ENCODE measurements at places on chromosomes 12 and 14.

DNA sequence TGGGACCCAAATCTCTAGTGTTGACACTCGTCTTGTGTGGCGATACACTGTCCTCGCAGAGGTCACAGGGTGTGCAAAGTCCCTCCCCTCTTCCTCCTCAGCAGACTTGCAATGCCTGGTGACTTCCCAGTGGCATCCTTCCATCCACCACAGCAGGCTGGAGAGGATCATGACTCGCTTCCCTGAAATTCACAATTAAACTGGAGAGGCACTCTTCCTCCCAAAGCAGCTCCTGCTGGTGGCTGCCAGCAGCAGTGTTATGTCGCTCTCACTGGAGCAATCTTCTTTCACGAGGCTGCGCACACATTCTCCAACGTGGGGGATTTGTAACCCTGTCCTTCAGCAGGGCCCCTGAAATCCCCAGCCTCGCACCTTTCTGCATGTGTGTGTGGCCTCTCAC lies 145.2 kb upstream of the TMCC3 start:
- DNase-seq, result no peak

DNA sequence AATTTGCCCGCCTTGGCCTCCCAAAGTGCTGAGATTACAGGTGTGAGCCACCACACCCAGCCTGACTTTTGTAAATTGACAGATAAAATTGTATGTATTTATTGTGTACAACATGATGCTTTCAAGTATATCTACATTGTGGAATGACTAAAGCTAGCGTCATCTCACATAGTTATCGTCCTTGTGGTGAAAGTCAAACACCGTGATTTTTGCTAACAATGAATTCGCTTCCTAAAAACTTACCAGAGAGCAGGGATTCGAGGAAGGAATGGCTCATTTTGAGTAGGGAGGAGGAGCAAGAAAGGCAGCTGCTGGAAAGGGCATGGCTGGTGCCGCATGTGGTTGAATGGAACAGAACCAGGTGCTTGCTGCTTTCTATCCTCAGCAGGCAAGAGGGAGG lies 85.4 kb downstream of the LGMN start:
- DNase-seq, result no peak

DNA sequence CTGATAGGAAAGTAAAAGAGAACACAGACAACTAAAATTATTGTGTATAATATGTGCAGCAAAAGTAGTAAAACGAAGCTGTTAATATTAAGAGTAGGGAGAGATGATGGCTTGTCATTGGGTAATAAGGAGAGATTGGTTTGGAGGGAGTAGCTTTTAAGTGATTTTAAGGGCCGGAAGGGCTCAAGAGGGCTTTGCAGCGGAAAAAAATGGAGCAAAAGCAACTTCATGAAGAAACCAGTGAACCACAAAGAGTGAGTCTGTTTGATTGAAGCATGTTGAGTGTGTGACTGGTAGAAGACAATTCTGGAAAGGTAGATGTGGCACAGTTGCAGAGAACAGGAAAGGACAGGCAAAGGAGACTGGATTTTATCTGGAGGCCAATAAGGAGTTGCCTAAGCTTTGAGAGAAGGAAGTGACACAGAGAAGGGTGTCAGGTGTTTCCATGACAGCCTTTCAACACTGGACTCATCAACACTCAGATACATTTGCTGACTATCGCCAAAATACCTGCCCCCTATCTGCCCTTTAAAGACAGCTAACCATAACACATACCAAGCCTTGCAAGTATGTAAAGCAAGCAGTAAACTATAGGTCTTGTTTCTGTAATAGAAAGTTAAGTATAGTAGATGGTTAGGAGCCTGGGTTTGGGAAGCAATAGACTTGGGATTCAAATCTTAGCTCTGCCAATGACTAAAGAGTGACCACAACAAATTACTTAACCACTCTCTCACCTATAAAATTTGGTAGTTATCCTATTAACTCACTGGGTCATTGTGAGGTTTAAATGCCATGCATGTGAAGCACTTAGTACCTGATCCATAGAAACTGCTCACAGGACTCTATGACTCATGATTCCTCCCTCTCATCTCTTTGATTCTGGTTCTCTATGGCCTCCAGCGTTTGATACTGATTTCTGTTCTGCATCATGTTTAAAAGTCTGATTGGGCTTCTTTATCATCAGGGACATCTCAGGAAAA lies 117.3 kb upstream of the LMNTD1 start:
- no peak for DNase-seq

- no peak for DNase-seq
These were observed 21.7 kb upstream of the TCL1B start for GRCh38 chr14:95664546-95664945.

GRCh38 chr14:51447411-51447810 lies 204.3 kb upstream of the FRMD6 start:
- DNase-seq, result no peak

GRCh38 chr14:99136401-99136800 lies 135.6 kb downstream of the BCL11B start:
- DNase-seq, result no peak

DNA sequence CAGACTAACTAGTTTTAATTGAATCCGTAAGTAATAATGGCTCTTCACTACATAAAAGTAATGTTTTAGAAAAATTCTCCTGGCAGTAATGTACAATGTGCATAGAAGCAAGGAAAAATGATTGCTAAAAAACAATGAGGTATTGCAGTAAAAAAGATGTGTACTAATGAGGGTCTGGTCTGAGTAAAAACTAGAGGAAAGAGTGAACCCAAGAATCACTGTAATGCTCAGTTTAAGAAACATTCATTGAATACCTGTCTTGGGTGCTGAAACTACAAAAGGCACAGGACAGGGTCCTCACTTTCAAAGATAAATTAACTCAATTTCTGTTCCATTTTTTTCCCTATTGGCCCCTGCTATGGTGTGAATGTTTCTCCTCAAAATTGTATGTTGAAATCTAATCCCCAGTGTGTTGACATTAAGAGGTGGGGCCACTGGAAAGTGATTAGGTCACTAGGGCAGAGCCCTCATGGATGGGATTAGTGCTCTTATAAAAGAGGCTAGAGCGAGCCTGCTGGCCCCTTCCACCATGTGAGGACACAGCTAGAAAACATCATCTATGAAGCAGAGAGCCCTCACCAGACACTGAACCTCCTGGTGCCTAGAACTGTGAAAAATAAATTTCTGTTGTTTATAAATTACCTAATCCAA lies 51.6 kb downstream of the RPS6KA5 start:
- DNase-seq, result no peak

DNA sequence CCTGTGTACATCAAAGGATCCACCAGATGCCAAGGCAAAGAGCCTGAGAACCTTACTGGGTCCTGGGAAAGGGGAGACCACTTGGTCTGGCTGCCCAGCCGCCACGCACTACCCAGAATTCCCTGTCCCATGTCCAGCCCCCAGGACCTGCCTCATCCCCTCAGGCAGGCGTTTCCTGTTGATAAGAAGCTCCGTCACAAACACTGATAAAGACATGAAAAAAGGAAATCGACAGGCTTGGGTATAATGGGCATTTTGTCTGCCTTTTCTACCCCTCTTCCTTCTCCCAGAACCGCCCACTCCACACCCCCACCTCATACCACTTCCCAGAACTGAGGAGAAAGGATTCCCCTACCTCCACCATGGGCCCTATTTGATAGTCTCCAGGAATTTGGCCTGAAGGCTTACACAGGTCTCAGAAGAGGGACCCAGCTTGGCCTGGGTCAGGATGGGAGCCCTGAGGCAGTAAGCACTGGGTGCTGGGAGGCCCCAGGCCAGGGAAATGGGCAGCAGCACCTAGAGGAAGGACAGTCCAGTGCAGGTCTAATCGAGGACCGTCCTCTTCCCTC lies 18.8 kb downstream of the ACVRL1 start:
- no peak for DNase-seq

GRCh38 chr12:53532524-53533445 lies 25.5 kb upstream of the NPFF start:
- DNase-seq, result no peak

DNA sequence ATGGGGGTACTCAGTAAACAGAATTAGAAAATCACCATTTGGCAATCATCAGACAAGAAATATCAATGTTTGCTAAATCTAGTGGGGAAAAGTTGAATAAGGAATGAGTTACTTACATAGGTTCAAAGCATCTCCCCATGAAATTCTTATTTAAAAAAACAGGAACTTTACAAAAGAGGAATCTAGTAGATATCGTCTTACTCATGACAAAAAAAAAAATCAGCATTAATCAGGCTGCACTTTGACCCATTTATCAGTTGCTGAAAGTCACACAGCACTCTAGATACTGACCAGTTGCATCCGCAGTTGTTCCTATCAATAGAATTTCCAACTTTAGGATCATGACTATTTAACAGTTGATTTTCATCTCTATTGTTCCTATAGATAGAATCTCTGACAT lies 5.8 kb upstream of the DICER1 start:
- DNase-seq, result no peak

GRCh38 chr14:94054401-94054800 lies 26.6 kb downstream of the DDX24 start:
- no peak for DNase-seq

DNA sequence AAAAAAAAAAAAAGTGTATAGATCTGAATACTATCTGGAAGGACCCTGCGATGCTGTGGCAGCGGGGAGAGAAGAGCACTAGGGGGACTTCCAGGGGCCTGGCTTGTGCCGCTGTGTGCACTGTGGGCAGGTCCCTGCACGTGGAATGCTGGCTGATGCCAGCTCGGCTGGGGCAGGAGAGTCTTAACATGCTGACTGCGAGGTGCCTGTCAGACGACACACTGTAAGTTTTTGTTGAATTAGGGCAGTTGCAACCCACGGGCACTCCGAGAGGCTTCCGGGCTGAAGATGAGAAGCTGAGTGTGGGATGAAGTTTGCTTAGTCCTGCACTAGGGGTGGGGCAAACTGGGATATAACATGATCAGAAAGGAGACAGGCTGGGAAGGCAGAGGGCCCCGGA lies 10.7 kb downstream of the GLT1D1 start:
- DNase-seq, result no peak

DNA sequence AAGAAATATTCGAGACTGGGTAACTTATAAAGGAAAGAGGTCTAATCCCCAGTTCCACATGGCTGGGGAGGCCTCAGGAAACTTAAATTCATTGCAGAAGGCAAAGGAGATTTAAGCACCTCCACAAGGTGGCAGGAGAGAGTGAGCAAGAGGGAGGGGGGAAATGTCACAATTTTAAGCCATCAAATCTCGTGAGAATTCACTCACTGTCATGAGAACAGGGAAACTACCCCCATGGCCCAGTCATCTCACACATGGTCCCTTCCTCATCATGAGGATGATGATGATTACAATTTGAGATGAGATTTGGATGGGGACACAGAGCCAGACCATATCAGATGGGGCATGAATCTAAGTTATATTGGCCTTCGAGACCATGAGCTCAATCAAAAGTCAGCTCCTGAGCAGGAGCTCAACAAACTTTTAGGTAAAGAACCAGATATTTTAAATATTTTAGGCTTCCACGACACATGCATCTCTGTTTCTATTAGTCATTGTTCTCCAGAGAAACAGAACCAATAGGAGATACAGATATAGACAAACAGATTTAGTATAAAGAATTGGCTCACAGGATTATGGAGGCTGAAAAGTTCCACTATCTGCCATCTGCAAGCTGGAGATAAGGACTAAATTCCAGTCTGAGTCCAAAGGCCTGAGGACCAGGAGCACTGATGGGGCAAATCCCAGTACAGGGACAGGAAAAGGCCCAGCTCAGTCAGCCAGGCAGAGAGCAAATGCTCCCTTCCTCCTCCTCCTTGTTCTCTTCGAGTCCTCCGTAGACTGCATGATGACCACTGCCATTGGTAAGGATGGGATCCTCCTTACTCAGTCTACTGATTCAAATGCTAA lies 24.9 kb downstream of the DGLUCY start:
- DNase-seq, result no peak

DNA sequence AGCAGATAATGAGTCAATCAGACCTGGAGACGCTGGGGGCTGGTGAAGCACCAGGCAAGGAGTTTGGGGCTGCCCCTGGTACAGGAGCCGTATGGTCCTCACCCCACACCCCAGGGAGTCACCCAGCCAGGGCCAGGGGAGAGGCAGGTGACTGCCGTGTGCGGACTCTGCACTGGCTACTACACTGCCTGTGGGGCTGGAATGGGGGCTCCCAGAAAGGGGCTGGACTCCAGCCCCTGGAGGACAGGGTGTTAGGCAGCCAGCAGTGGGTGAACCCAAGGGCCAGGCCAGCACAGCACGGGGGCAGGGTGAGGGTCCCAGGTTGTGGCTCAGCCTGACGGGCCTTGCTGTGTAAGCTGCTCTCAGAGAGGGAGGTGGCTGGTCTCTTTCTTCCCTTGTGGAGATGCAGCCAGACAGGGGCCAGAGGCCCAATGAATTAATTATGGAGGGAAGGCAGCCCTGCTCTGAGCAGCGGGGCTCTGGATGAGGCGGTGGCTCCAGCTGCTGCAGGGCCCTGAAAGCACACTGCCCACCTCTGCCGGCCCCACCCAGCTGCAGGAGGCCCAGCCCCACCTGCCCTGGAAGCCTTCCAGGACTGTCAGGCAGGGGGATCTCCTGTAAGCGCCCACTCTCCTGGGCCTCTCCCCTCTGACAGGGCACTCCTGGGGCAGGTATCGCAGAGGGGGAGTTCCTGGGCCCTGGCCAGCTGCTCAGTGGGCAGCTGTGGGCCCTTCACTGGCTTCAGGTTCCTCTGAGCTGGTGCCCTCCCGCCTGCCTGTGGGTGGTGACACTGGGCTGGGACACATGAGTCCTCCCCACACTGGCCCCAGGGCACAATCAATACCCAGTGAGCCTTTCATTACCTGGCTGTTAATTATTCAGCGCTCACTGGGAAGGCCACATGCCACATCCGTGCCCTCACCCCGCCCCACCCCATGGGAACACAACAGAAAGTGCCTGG lies 142.5 kb upstream of the C14orf180 start:
- DNase-seq, result no peak

- DNase-seq, result no peak
These were observed 201.2 kb upstream of the SFSWAP start for GRCh38 chr12:131509701-131510100.

GRCh38 chr12:55818886-55819285 lies 1.0 kb downstream of the ORMDL2 start:
- no peak for DNase-seq

DNA sequence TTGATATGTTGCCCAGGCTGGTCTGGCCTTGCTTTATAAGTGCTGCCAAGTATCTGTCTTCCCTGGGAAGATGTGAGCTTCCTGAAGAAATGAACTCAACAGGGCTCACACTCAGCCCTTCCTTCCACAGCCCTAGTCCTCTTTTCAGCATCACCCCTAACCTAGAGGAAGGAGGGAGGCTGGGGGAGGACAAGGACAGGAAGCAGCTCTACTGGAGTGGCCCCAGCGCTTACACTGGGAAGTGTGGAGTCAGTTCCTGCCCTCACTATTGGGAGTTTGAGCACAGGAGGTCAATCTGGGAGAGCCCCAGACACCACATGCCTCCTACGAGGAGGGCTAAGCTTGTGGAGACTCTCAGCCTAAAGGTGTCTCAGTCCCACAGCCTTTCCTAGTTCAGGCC lies 16.8 kb downstream of the GALNT6 start:
- DNase-seq, result no peak

DNA sequence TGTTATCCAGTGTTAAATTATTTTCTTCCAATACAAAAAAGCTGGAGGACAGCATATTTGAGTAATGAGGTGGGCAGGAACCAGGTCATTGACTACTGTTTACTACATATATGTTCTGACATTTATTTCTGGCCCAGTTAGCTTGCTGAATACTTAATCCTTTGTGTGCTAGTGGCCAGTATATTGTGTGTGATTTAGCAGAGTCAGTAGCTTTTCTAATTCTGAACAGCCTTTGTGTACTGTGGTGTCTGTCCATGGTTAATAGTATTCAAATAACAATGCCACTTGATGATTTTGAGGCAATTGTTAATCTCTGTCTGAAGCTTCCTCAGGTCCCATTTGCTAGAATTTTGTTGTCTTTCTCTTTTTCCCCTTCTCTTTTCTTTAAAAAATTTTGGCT lies 286.5 kb upstream of the E2F7 start:
- no peak for DNase-seq

Data from C1 segment of cervical spinal cord (tissue), 14 donors.